Cardiac fibroblast (primary cell): ENCODE measurements at places on chromosomes 6 and 20.

- no peak for DNase-seq
These were observed 66.7 kb downstream of the GCNT2 start for GRCh38 chr6:10587656-10588406.

DNA sequence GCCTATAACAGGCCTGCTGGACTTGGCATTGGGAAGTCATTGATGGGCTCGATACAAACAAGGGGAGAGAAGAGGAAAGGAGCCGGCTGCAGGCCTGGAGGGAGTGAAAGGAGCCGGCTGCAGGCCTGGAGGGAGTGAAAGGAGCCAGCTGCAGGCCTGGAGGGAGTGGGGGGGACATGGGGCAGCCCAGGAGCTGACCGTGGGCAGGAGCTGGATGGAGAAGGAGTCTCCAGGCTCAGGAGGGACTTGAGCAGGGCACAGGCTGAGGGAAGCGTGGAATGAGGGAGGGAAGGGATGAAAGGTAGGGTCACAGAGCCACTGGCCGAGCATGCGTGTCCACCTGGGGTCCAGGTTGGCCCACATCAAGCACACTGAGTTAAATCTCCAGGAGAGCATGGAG lies 32.0 kb downstream of the RPP40 start:
- DNase-seq, result no peak

DNA sequence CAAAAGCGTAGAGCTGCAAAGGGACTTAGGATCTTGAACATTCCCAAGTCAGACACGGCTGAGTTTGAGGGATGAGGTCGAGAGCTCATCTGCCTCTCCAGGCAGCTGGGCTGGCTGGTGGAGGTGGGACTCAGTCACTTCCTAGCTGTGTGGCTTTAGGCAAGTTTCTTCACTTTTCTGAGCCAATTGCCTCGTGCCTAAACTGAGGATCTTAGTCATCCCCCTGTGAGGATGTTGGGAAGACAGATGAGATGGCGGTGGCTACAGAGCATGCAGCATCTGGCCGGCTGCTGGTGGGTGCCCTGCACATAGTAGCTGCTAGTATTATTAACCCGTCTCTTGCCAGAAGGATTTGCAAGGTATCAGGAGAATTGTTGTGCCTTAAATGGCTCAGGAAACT lies 27.5 kb downstream of the TFAP2C start:
- DNase-seq, result no peak

GRCh38 chr6:42341221-42341620 lies 110.5 kb downstream of the TRERF1 start:
- DNase-seq, result no peak

DNA sequence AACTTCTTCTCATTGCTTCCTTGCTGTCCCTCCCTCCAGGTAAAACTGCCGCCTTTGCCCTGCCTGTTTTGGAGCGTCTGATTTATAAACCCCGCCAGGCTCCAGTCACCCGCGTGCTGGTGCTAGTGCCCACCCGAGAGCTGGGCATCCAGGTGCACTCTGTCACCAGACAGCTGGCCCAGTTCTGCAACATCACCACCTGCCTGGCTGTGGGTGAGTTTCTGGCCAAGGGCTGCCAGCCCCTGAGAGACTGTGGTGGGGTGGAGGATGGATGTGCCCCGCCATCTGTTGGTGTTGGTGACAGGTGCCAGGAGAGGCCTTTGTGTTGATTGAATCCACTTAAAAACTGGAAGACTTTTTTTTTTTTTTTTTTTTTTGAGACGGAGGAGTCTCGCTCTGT lies 9.5 kb downstream of the DDX27 start:
- no peak for DNase-seq

- peak; percentile 57 for DNase-seq
These were observed 10.1 kb upstream of the NHSL1 start for GRCh38 chr6:138509371-138509770.

DNA sequence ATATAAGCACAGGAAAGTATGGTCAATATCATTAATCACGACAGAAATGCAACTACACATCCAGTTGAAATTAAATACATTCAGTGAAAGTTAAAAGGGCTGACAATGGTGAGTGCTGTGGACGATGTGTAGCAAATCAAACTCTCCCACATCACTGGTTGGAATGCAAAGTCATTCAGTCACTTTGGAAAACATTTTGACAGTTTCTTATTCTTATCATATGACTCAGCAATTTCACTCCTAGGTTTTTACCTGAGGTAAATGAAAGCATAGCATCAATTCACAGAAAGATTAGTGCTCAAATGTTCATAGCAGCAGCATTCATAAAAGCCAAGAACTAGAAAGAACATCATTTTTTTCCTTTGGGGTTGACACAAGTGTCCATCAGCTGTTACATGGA lies 28.6 kb upstream of the SAMD5 start:
- no peak for DNase-seq

- no peak for DNase-seq
These were observed 156.6 kb upstream of the TAB2 start for GRCh38 chr6:149160943-149161342.
